ENCODE measurements at places on chromosomes 7 and 10.

- H3K4me1 ChIP-seq, result no peaks in the 10 kb centered on the region
- H3K27me3 ChIP-seq, result no peaks in the 10 kb centered on the region
- no peak overlapping the region for H3K27ac ChIP-seq
- H3K36me3 ChIP-seq, result no peaks in the 10 kb centered on the region
These were observed 58.4 kb downstream of the CHCHD3 start for GRCh38 chr7:133023370-133024071.

DNA sequence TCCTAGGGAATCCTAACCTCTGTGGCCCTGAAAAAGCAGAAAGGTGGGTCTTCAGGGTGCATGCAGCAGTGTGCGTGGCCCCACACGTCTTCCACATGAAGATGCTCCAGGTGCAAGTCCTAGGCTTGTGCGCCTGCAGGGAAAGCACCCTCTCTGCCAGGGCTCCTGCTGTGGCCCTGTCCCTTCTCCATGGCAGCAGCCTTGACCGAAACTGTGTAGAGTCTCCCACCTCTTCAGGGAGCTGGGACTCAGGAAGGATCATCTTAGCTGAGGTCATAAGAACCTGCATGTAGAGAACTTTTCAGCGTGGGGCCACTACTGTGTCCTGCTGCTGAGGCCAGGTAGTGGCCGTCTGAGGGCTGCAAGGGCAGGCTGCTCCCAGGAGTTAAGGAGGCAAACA lies 6.3 kb upstream of the CSGALNACT2 start:
- H3K4me1 ChIP-seq, result no peaks in the 10 kb centered on the region
- H3K36me3 ChIP-seq, result no peaks in the 10 kb centered on the region
- no peak overlapping the region for H3K27ac ChIP-seq
- H3K27me3 ChIP-seq, result no peaks in the 10 kb centered on the region
- peak; percentile 11 for DNase-seq

GRCh38 chr7:14666304-14666703 lies 236.2 kb downstream of the DGKB start:
- H3K27ac ChIP-seq, result no peak overlapping the region
- H3K27me3 ChIP-seq, result no peaks in the 10 kb centered on the region
- no peaks in the 10 kb centered on the region for H3K4me1 ChIP-seq
- no peak for DNase-seq

DNA sequence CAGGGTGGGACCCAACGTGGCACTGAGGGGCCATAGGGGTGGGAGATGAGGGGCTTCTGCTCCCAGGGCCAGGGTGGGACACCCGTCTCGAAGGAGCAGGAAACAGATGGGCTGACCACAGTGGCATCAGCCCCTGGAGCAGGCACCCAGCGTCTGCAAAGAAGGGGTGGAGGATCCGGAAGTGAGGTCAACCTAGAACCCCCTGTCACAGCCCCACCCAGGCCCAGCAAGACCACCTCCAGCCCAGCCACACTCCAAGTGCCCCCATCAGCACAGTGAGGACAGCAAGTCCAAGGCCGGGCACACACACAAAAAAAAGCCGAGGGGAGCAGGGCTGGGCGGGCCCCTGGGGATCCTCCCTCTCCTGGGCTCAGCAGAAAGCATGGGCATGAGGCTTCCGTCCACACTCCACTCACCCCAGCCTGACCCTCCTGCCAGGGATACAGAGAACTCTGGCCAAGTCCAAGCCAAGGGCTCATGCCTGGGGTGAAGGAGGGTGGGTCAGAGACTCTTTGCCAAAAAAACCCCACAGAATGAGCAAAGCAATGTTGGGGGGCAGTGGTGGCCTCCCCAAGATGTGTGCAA lies 111.0 kb downstream of the FOXL3 start:
- H3K4me1 ChIP-seq, result no peaks in the 10 kb centered on the region
- H3K27ac ChIP-seq, result no peak overlapping the region
- H3K27me3 ChIP-seq, result no peaks in the 10 kb centered on the region
- H3K4me3 ChIP-seq, result no peak overlapping the region
- no peaks in the 10 kb centered on the region for H3K36me3 ChIP-seq
- no peak for DNase-seq

- H3K27me3 ChIP-seq, result no peaks in the 10 kb centered on the region
- DNase-seq, result peak; percentile 38
- H3K4me1 ChIP-seq, result no peaks in the 10 kb centered on the region
- no peak overlapping the region for H3K4me3 ChIP-seq
- no peak overlapping the region for H3K27ac ChIP-seq
These were observed 316.7 kb downstream of the CCDC3 start for GRCh38 chr10:12684784-12685183.

DNA sequence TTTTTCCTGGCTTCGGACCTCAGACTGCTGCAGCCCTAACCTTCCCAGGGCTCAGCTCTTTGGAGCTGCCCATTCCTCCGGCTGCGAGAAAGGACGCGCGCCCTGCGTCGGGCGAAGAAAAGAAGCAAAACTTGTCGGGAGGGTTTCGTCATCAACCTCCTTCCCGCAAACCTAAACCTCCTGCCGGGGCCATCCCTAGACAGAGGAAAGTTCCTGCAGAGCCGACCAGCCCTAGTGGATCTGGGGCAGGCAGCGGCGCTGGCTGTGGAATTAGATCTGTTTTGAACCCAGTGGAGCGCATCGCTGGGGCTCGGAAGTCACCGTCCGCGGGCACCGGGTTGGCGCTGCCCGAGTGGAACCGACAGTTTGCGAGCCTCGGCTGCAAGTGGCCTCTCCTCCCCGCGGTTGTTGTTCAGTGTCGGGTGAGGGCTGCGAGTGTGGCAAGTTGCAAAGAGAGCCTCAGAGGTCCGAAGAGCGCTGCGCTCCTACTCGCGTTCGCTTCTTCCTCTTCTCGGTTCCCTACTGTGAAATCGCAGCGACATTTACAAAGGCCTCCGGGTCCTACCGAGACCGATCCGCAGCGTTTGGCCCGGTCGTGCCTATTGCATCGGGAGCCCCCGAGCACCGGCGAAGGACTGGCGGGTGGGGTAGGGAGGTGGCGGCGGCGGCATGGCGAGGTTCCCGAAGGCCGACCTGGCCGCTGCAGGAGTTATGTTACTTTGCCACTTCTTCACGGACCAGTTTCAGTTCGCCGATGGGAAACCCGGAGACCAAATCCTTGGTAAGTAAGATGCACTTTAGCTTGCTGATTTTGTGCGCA lies at the start of gene PLXDC2:
PLXDC2 (plus strand) TSS at position 22 of the 820 bp plus-strand sequence.
- peaks cover 4% of the 10 kb centered on the region for H3K4me1 ChIP-seq
- H3K27me3 ChIP-seq, result no peaks in the 10 kb centered on the region
- no peaks in the 10 kb centered on the region for H3K36me3 ChIP-seq
- peak within 1 kb of the TSS; percentile 89 for H3K27ac ChIP-seq
- H3K4me3 ChIP-seq, result peak within 1 kb of the TSS; percentile 68

GRCh38 chr7:117489911-117490310 lies 10.1 kb downstream of the CFTR start:
- DNase-seq, result peak; percentile 54
- peak overlapping the region; percentile 71 for H3K27ac ChIP-seq
- H3K4me1 ChIP-seq, result peaks cover 3% of the 10 kb centered on the region
- no peaks in the 10 kb centered on the region for H3K27me3 ChIP-seq
- no peaks in the 10 kb centered on the region for H3K36me3 ChIP-seq

DNA sequence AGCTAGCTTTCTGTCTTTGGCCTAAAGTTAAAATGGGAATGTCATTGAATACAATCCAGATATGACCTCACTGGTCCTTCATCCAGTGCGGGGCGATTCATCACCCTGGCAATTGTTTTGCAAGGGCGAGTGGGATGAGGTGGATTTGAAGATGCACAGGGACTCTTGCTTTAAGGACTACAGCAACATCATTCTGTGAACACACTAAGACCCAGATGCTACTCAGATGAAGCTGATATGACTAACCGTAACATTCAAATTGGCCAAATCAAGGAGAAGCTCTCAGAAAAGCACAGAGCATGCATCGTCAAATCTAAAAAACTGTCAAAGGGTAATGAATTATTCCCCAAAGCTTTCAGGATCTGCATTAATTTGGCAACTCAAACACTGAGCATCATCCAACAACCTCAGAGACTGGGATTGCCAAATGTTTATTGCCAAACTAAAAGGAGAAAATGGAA lies 12.8 kb downstream of the CPA1 start:
- no peak overlapping the region for H3K27ac ChIP-seq
- no peaks in the 10 kb centered on the region for H3K27me3 ChIP-seq
- H3K36me3 ChIP-seq, result no peaks in the 10 kb centered on the region
- no peaks in the 10 kb centered on the region for H3K4me1 ChIP-seq
- DNase-seq, result no peak

Data from colonic mucosa (tissue), 4 donors.